ENCODE measurements at places on chromosomes 7 and 10.

DNA sequence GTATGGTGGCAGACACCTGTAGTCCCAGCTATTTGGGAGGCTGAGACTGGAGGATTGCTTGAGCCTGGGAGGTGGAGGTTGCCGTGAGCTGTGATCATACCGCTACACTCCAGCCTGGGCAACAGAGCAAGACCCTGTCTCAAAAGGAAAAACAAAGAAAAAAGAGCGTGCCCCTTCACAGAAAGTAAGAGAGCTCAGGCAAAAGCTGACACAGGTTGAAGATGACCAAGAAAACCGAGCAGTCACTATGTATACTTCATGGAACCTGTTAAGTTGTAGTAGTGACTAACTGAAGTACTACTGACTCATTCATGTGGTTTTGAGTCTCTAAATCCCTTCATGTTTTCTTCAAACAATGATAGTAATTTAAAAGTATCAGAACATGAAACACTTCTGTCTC lies 1.2 kb upstream of the PRRT4 start:
- no peak for DNase-seq

DNA sequence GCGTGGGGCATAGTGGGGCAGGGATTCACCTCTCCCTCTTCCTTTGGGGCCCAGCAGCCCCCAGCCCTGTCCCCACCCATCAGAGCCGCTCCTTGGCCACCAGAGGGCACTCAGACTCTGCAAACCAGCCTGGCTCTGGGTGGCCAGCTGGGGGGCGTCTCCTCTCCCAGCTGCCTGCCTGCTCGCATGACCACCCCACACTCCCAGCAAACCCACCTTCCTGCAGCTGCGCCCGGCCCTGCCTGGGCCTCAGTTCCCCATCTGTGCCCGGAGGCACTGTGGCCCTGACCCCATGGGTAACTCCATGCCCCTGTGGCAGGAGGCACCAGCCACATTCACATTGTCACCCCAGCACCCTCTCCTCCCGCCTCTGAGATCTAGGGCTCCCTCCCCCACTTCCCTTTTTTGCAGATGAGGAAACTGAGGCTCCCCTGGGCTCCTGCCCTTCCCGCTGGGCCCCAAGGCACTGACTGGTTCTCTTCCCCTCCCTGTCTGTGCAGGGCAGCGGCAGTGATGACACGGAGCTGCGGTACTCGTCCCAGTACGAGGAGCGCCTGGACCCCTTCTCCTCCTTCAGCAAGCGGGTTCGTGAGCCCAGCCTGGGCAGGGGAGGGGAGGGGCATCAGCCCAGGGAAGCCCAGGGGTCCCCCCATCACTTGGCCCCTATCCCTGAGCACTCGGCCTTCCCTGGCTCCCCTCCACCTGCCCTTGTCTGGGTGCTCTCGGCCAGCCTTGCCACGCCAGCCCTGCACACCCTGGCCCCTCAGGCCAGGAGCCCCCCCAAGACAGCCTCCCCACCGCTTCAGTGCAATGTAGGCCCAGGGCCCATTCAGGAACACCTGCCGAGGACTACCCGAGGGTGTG lies 6.9 kb upstream of the SH2B2 start:
- peak; percentile 56 for DNase-seq

- no peak for DNase-seq
Measured at GRCh38 chr10:91684841-91685240, 52.0 kb upstream of the PPP1R3C start.

- no peak for DNase-seq
Measured at GRCh38 chr7:95927756-95928155, 155.4 kb downstream of the DYNC1I1 start.

DNA sequence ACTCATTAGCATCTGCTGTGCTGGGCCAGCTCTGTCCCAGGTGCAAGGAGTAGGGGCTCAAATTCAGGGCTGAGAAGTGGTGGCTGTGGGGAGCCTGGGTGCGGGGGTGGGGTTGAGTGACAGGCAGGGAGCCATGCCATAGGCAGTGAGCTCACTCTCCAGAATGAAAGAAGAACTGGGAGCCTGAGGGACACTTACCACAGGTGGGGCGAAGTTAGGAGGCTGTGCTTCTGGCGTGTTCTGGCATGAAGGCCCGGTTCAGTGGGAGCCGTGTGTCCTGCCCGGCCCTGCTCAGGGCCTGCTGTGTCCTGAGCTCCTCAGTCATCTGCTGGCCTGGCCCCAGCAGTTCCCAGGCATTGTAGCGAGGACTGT lies 62.5 kb downstream of the MKI67 start:
- DNase-seq = no peak

DNA sequence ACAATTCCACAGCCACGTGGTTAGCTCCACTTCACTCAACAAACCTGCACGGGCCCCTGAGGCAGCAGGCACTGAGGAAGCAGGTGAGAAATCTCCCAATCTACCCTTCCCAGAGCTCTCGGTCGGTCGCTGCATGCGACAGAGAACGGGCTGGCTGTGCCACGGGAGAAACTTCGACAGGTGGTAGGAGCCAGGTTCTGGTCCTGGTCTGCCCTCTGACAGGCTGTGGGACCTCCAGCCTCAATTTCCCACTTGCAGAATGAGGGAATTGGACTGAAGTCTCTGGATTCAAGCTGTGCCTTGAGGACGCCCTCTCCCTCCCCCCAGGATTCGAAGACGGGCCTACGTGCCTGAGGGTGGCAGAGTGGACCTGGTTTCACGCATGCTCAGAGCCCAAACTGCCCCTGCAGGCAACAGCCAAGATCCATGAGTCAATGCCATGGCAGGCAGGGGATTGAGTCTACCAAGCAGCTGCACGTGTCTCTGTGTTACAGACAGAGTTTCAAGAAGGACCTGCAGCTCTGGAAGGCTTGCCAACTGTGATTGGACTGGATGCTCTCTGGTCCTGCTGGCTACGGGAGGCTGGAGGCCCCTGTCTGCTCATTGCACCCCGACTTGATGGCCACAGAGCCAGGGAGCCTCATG lies 215.0 kb downstream of the USP6NL start:
- no peak for DNase-seq

DNA sequence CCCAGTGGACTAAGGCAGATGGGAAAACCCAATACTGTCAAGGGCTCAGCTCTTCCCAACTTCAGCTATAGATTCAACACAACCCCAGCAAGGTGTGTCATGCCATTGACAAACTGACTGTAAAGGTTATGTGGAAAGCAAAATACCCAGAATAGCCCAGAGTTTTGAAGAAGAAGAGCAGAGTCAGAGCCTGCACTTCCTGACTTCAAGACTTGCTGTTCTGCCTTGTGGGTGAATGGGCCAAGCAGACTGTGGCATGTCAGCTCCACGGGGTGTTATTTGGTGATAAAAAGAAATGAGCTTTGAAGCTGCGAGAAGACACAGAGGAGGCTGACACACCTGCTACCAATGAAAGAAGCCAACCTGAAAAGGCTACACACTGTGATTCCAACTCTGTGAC lies 89.7 kb downstream of the NKX6-2 start:
- no peak for DNase-seq

DNA sequence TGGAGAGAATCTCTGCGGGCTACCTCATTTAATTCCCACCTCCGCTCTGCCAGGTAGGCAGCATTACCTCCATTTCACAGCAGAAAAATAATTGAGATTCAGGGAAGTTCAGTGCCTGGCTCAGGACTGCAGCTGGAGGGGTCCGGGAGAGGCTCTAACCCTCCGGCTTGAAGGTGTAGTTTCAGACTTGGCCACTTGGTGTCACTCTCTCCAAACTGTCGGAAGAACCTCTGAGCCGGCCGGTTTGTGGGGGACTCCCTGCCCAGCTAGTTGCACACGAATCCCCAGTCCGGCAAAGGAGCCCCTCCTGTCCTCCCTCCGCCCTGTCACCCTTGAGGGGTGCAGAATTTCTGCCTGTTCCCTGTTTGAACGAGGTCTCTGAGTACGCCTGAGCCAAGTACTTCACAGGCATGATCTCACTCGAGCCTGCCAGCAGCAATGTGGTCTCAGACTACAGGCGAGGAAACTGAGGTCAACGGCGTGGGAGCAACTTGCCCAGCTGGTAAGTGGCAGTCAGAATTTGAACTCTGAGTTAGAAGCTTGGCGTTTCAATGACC lies 144.7 kb upstream of the ZNF716 start:
- no peak for DNase-seq

DNA sequence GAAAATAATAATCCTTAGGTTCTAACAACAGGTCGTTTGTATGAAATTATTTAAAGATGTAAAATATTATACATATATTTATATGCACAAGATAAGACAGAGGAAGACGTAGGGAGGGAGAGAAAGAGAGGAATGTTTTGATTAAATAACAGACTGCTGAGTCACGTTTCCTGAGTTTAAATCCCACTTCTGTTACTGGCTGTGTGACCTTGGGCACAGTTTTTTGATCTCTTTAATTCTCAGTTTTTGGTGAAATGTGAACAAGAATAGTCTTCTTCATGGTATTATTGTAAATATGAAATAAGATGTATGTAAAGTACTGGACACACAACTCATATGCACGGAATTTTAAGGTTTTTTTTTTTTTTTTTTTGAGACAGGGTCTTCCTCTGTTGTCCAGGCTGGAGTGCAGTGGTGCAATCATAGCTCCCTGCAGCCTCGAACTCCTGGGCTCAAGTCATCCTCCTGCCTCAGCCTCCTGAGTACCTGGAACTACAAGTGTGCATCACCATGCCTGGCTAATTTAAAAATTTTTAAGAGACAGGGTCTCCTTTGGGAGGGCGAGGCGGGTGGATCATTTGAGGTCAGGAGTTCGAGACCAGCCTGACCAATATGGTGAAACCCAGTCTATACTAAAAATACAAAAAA lies 42.6 kb downstream of the BAMBI start:
- DNase-seq = no peak

Data from stimulated activated CD4-positive, alpha-beta T cell treated with anti-CD3 and anti-CD28 coated beads, Interleukin-2, amount 100 ng/mL, for 48 hours (primary cell).